Astrocyte of the spinal cord (primary cell): ENCODE measurements at places on chromosomes 12 and 14.

GRCh38 chr12:79016181-79016580 is 151.6 kb downstream of the SYT1 start:
- DNase-seq, result no peak

DNA sequence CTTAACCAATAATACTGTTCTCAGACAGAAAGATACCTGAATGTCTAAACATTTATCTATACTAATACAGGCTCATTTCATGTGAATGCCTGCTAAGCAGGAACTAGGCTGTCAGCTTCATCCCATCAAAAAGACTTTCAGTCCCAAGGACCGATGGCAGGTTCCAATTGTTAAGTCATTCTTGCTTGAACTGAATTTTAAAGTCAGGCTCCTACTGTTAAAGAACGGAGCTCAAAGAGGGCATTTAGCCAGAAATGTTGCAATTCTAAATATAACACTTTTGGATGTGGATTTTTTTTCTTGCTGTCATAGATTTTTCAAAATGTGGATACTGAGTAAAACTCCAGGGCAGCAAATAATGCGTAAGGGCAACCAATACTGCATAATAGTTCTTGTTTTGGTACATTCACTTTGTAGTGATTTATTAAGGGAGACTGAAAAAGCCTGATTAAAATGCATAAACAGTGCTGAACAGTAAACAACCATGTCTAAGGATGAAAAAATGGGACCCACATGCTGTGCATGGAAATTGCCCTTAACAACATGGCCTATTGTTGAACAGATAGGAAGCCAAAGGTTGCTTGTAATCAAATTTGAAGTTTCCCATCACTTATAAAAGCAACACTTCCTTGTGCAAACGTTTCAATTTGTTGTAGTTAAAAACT is 38.6 kb upstream of the DBX2 start:
- no peak for DNase-seq

GRCh38 chr14:102407258-102407657 is 44.5 kb downstream of the TECPR2 start:
- DNase-seq, result no peak

DNA sequence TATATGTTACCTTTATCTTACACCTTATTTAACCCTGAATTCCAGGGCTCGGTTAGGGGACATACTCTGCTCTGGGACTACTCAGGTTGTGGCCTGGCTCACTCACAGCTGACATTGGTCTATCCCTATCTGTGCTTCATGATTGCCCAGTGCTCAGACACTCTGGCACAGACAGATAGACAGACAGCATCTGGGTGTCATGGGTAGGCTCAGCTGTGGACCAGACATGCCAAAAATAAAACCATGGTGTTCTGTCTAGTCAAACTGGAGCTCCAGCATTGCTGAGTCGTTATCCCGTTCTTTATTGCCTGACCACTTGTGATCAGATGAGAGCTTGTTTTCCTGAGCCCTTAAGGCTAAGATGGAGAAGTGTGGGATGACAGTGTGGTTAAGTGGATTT is 29.0 kb downstream of the FBXW8 start:
- no peak for DNase-seq

GRCh38 chr12:27437839-27438238 is 8.7 kb upstream of the SMCO2 start:
- DNase-seq, result no peak

- no peak for DNase-seq
Measured at GRCh38 chr12:14252697-14253096, 112.8 kb upstream of the ATF7IP start.
